ENCODE measurements at places on chromosomes 6 and 20.

DNA sequence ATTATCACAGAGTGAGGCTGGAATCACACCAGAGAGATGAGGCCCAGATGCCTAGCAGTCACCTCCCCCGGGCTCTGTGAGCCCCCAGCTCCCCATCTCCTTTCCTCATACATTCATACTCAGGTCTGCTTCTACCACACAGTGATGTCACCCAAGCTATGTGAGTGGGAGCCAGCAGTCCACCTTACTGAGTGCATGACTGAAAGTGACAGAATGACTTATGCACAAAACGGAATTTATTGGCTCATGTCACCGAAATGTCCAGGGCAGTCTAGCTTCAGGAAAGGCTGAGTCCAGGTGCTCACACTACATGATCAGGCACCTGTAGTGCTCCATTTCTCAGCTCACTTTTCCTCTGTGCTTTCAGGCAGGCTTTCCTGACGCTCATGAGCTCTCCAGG lies 36.7 kb upstream of the CCN6 start:
- peak; percentile 35 for DNase-seq

DNA sequence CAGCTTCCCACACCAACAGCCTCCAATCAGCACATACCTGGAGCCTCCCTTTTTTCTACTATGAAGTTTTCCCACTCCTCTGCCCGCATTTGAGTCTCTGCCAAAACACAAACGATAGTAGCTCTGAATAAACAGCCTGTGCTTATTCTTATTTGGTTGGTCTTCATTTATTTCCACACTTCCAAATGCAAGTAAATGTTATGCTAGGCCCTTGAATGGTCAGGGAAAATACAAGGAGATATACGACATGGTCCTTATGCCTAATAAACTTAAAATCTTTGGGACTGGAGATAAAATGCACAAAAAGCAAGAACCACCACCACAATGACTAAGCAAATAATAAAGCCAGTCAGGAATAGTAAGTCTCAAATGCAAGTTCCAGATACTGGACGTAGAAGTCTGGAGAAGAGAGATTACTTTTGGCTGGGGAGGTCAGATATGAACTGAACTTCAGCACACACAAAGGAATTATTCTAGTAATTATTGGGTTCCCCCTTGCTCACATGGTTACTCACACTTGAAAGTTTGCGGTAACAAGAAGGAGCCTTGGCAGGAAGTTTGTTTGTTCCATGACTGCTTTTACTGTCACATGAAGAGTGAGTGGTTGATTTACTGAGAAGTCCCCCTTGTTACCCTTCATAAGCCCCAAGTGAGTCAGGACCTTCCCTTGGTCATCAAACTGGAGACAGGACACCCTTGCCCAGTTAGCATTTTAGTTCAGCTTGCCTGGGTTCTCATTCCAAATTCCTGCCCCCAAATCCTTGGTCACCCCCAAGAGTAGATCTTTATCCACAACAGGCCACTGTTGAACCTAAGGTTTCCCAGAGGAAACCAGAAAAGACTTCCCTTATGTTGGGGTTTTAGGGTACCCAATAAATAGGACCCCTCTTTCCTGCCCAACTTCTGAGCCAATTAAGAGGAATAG lies 511.2 kb upstream of the JARID2 start:
- DNase-seq: no peak

DNA sequence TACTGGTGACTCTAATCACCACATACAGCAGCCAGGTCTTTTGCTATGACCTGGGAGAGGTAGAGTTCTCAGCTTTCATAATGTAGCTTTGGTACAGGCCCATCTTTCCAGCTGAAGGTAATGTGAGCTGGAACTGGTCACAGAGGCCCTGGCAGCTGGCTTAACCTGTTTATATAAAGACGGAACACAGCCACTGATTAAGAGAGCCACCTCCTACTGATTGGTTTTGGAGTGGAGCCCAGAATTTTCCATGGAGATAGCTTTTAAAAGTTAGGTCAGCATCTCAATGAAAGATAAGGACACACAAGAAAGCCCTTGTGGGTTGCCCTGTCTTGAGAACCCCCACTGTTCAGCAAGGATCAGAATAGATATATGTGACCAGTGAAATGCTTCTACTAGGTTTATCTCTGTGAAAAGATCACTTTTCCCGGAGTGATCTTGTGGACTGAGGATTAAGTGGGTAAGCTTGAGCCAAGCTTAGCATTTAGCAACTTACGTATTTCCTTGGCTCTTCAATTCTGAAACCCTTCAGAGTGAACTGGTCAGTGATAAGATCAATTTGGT lies 213.7 kb upstream of the CITED2 start:
- DNase-seq: no peak

DNA sequence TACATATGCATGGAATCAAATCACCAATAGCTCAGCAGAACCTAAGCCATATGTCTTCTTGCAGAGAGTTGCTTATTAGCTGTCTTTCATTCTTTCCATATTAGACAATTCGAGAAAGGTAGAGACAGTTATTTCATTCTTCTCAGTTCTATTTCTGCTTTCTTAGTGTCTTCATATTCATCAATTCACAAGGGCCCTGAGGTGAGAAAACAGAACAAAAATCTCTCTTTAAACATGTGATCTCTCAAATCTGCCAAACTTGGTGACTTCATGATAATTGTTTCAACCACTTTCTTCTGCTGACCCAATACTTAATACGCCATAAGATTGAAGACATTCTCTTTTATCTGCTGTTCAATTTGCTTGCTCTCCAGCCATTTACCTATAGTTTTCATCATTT lies 229.7 kb upstream of the MARCKS start:
- no peak for DNase-seq

- DNase-seq: no peak
Observed at GRCh38 chr20:34753706-34754461, 49.7 kb downstream of the TP53INP2 start.

DNA sequence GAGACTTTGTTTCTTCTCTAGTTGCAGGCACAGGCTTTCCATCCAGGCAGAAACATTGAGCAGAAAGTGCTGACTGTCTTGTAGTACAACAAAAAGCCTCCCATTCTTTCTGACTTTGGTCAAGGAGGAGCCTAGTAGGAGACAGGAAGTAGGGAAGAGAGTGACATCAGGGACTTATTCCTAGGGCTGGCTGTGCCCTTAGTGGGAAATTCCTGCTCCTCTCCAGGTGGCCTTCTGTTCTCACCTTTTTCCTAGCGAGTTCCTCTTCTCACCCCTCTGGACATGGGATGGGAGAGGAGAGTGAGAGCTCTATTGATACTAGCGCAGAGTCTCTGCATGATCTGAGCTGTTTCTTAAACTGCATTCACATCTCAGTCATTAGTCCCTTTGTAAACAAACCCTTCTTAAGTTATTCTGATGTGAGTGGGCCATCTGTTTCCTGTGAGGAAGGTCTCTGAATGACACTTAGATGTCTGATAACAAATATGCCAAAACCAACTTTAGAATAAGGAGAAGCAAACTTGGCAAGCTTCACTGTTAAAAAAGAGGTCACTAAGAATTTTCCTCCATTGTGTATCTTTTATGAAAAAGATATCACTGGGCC lies 455.0 kb downstream of the GJA1 start:
- DNase-seq: no peak

DNA sequence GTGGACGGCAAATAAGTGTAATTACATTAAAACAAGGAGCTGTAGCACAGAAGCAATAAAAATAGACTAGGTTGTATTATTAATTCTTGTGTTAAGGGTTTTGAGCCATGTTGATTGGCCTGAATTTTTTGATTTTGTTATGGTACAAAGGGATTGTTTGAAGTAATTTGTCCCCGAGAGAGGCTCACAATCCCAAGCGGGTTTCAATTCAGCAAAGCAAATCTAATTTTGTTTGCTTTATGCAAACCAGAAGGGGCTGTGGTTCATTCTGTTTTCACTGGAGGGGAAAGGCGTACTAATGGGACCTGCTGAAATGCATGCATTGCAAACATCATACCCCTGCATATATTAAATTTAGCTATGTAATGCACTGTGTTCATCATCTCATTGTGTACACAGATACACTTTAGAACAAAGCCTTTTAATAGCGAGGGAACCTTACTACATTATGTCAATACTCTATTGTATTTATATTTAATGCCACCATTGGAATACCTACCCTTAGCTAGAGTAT lies 379.5 kb upstream of the POU3F2 start:
- no peak for DNase-seq

GRCh38 chr6:147991961-147992360 lies 350.7 kb upstream of the SASH1 start:
- no peak for DNase-seq

GRCh38 chr6:97456070-97456469 lies 173.1 kb upstream of the MMS22L start:
- DNase-seq: no peak

- DNase-seq: no peak
Observed at GRCh38 chr20:50534567-50534966, 24.4 kb downstream of the PTPN1 start.

DNA sequence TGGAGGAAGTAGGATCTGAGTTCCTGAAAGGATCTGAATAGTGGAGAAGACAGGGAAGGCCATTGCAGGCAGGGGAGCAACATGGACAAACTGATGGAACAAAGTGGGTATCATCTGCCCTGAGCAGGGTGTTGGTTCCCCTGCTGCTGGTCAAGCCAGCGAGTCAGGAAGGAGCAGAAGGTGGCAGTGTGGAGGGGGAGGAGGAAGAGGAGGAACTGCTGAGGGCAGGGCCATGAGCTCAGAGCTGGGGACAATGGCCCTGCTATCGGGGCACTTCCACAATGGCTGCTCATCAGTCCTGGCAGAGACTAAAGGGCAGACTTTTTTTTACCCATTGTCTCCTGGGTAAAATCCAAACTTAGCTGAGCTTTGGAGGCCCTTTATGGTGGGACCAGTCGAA lies 13.6 kb downstream of the CNBD2 start:
- no peak for DNase-seq

GRCh38 chr20:25287631-25288290 lies 39.9 kb downstream of the PYGB start:
- DNase-seq: no peak

DNA sequence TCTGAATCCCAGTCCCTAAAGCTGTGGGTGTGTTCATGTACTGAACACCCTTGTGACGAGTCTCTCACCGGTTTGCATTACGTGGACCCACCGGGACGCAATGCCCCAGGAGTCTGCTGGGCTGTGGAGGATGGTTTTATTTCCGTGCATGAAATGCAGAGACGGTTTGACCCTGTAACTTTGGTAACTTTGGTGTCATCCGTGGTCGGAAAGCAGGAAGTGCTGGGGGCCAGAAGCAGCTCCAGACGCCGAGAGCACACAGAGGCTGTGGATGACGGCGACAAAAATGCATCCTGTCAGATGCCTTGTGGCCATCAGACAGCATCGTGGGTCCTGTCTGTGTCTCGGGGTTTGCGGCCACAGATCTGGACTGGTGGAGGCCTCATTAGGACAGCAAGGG lies 7.2 kb downstream of the BHLHE23 start:
- no peak for DNase-seq

GRCh38 chr6:169321546-169321945 lies 67.9 kb upstream of the THBS2 start:
- DNase-seq: no peak

- no peak for DNase-seq
Observed at GRCh38 chr20:32585586-32586127, 524 bp upstream of the NOL4L start.

GRCh38 chr6:137800762-137801161 lies 66.3 kb upstream of the TNFAIP3 start:
- no peak for DNase-seq

DNA sequence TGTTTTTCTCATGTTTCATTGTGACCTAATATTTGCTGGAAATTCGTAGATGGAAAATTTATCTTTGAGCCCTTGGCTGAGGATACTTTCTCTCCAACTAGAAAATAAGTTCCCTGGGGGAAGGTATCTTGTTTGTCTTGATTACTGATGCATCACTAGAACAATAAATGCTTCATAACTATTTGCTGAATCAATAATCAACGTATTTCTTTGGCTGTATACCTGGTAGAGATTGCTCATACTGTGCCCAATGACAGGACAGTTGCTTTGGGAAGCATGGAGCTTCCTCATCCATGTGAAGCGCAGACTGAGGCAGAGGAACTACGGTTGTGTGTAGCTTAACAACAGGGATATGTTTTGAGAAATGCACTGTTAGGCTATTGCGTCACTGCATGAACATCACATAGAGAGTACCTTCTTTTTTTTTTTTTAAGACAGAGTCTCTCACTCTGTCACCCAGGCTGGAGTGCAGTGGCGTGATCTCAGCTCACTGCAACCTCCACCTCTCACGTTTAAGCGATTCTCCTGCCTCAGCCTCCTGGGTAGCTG lies 34.2 kb upstream of the RPN2 start:
- no peak for DNase-seq

DNA sequence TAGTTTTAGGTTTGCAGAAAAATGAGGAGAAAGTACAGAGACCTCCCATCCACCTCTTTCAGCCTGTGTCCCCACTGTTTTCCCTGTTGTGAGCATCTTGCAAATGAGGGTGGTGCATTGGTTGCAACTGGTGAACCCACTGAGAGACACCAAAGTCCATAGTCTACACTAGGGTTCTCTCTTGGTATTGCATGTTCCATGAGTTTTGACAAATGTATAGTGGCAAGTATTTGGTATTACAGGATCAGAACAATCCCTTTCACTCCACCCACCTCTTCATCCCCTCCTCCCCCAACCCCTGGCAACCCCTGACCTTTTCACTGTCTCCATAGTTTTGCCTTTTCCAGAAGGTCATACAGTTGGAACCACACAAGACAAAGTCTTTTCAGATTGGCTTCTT lies 20.1 kb downstream of the ZNF831 start:
- no peak for DNase-seq

GRCh38 chr20:32285621-32286371 lies 8.3 kb downstream of the KIF3B start:
- DNase-seq: peak; percentile 46

DNA sequence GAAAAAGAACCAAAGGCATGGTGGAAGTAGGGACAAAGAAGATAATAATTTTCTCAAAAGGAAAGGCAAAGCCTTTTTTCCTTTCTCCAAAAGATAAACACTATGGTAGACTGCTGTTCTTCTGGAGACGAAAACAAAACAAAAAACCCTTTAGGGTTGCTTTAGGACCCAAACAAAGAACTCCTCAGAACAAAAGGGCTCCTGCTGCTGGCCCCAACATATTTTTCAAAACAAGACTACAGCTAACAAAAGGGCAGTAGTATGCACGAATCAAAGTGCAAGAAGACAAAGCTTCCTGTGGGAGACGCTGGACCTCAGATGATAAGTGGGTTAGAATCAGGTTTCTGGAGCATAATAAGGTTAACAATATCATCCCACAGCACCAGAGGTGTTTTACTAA lies 15.8 kb downstream of the NCOA5 start:
- DNase-seq: no peak
